Activated CD4-positive, alpha-beta T cell treated with anti-CD3 and anti-CD28 coated beads for 24 hours (primary cell): ENCODE measurements at places on chromosomes 3 and 15.

GRCh38 chr3:134887536-134887935 lies 92.5 kb downstream of the EPHB1 start:
- no peak for DNase-seq

DNA sequence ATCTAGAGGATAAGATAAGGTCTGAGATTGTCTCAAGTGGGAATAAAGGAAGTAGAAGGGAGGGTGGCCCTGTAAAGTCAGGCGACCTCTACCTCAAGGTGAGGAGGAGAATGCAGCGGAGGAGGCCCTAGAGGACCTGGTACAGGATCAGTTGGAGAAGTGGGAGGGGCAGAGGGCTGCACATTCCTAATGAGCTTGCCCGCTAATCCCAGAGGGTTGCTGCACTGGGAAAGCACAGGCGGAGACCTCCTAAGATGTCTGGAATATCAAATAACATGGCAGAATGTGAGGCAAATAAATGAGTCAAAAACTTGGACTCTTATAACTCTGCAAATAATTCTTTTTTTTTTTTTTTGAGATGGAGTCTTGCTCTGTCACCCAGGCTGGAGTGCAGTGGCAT lies 30.2 kb upstream of the VPS8 start:
- no peak for DNase-seq

GRCh38 chr3:29410220-29410619 lies 129.3 kb downstream of the RBMS3 start:
- DNase-seq: no peak

- DNase-seq: no peak
Observed at GRCh38 chr3:186511245-186511644, 32.9 kb downstream of the CRYGS start.

DNA sequence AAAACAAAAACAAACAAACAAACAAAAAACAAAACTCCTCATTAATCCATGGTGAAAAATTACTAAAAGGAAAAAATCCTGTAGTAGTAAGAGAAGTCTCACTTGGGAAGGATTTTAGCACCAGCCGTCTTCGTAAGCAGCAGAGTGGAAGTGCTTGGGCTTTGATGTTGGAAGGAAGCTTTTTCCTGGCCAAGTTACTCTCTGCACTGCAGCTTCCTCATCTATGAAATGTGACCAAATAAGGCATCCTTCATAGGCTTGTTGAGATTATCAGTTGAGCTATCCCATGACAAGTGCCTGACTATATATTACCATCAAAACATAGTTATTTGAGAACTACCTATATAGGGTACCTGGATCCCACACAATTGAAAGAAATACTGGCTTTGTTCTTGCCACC lies 436.4 kb upstream of the ONECUT1 start:
- DNase-seq: no peak
